CD4-positive, alpha-beta T cell treated with Interleukin-15 for 4 hours (primary cell): ENCODE measurements at places on chromosomes 3 and 15.

GRCh38 chr3:58052373-58053273 lies 44.4 kb downstream of the FLNB start:
- DNase-seq: peak; percentile 12

GRCh38 chr3:179825527-179826246 lies 172.8 kb downstream of the USP13 start:
- no peak for DNase-seq

DNA sequence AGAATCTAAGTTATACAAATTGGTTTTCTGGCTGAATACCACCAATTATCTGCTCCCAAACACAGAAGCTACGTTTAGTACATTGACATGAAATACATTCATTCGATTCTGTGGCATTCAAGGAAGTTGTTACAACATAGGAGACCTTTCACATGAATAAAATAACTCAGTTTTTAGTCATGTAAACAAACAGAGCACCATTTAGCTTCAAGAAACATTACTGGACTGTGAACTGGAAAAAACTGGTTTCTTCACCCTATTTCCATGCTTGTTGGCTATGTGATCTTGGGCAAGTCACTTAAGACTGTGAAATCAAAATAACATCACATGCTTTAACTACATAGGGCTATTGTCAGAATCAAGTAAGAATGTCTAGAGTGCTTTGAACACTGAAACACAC lies 46.2 kb downstream of the NRG4 start:
- no peak for DNase-seq

DNA sequence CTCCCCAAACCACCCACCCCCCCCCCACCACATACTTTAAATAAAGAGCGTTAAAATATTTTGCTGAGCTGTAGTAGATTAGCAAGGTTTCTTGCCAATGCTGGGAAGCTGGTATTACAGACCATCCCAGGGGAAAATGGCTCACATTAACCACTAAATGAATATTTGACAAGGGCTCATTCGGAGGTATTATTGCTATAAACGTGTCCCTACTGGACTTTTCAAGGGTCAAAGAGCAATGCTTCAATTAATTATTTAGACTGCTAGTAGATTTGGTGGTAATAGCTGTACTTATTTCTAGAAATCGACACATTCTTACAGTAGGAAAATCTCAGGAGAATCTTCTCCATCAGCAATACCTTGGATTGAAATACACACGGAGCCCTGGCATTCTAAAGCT lies 5.2 kb downstream of the SOX2 start:
- DNase-seq: no peak

- DNase-seq: no peak
Measured at GRCh38 chr3:13325892-13326443, 94.2 kb downstream of the NUP210 start.

DNA sequence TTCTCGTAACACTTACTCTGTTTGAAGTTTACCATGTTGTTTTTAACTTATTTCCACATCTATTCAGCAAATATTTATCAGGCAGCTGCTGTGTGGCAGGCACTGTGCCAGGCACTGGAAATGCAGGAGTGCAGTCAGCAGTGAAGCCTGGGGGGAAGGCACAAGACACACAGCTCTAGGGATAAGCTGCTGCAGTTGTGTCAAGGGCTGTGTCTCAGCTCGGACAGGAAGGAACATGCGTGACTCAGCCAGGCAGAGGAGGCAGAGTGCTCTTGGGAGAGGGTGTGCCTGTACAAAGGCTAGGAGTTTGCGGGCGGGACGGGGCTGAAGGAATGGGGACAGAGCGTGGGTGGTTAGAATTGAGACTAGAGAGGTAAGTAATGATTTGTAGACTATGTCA lies 24.7 kb downstream of the LYSMD4 start:
- no peak for DNase-seq

GRCh38 chr15:87557881-87558280 lies 698.7 kb downstream of the NTRK3 start:
- DNase-seq: no peak

DNA sequence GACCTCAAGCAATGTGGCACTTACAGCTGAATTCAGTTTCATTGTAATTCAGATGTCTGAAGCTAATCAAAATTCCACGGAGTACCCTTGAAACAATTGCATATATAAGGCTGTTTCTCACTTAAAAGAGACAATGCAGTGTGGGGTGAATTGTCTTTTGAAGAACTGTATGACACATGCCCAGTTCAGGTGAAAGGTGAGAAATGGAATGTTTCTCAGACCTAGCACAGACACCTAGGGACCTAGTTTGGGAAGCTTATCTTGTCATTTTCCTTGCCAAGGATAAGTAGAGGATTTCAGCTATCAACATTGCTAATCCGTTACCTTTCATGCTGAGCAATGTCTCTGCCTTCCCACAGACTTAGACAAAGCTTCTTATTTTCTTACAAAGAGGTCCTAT lies 36.3 kb downstream of the MBNL1 start:
- DNase-seq: no peak

- DNase-seq: no peak
Measured at GRCh38 chr3:73805435-73805834, 180.7 kb upstream of the PDZRN3 start.

GRCh38 chr15:30962079-30962478 lies 29.3 kb downstream of the MTMR10 start:
- DNase-seq: no peak

DNA sequence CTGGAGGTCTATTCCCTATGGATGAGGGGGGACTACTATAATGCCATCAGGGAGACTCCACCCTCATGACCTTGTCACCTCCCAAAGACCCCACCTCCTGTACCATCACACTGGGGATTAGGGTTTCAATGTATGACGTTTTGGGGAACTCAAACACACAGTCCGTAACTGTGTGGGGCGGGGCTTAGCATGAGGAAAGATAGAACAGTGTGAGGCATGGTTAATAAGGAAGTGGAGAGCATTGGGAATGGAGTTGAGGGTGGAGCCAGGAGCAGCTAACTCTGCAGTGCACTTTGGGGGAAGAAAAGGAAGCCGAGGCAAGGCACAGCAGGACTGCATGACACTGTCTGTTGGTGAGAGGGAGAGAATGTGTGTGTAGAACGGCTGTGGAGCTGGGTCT lies 90.9 kb upstream of the AGBL1 start:
- no peak for DNase-seq

DNA sequence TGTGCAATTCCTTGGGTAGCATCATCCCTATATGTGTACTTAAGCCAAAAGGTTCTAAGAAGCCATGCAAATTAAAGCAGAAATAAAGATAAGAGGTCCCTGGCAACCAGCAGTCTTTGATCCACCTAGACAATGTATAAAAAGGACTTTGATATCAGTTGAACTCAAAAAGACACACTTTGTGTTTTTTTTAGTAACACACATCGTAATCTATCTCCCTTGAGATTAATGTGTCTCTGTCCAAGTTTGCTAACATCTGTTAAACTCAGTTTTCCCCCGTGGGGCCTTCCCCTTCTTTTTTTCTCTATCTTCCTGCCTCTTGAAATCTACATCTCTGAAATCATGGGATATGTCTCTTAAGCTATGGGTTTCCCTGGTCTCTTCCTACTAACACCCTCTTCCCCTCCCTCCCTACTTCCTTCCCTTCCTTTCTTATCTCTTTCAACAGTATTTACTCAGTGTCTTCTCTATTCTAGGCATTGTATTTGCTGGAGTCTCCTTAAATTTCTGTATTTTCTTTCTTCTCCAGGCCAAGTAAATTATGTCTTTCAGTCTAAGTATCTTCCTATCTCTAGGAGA lies 27.7 kb downstream of the ALDH1A2 start:
- no peak for DNase-seq

- no peak for DNase-seq
Measured at GRCh38 chr3:53027254-53027844, 18.5 kb downstream of the SFMBT1 start.

DNA sequence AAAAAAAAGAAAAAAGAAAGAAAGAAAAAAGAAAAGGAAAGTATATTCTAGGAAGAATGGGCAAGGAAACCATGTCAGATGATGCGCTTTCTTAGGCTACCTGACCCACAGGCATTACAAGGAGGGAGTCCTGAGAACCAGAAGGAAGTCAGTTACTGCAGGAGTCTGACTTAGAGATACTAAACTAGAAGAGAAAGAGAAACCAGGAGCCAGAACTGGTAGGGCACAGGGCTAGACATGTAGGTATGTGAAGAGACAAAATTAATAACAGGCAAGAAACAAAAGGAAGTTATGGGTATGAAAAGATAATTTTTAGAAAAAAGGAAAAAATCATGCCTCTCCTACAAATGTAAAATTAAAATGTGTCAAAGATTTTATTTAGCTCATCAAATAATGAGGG lies 63.3 kb upstream of the LRRN1 start:
- no peak for DNase-seq

DNA sequence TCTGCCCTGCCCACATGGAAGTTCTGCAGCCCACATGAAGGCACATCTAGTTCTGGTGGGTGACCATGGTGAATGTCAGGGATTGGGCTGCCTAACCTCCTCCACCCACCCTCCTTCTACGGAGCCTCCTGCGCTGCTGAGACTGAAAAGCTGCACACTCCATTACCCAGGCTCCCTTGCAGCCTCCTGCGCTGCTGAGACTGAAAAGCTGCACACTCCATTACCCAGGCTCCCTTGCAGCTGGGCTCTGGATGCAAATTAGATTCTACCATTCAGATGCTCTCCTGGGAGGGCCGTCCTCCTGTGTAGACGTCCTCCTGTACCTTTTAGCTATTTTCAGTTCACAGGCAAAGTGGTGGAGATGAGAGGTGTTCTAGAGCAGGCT lies 32.1 kb downstream of the POMGNT2 start:
- no peak for DNase-seq

- peak; percentile 57 for DNase-seq
Measured at GRCh38 chr3:33372218-33373081, 67.8 kb downstream of the UBP1 start.

DNA sequence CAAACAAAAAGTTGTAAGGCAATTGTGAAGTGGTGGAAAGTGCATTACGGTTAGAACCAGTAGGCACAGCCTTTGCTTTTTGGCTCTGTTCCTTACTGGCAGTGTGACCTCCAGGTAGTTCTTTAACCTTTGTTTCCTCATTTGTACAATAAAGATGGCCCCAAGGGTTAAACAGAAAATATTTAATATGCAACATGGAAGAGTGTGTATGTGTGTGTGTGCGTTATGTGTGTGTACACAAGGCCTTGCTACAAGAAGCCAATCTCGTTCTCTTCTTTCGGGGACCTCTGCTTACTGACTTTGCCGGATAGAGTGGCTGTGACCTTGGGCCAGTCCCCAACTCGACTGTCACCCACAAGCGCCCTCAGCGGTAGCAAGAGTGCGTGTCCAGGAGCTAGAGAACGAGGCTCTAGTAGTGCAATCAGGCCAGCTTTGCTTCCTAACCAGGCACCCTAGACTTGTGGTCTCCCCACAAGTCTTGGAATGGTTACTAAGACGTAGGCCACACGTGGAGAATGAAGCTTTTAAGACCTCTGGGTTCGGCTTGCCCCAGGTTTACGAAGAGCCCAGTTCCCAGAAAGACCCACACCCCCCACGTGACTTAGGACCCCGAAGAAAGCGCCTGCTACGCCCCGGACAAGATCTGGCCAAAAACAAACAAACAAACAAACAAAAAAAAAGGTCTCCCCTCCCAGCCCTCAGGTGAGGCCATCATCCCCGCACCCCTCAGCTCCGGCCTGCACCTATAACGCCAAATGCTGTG lies 593 bp downstream of the CIAO2A start:
- DNase-seq: peak; percentile 3

- DNase-seq: no peak
Measured at GRCh38 chr3:150582620-150583019, 20.5 kb upstream of the SELENOT start.

DNA sequence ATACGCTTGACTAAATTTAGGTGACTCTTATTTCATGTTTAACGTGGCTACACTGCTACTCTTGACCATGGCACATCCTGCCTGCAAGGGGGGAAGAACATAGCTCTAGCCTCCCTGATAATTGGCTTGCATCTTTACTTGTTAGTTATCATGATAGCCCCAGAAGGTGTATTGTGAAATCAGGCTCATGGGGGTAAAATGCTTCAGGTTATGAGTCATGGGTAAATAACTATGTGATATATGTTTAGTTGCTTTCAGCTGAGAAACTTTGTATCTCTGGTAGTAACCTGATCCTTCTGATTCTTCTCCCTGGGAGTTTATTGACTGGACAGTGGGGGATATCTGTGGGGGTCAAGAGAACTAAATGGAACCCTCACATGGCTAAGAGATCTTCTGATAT lies 660.8 kb upstream of the UBE2E2 start:
- no peak for DNase-seq

- DNase-seq: no peak
Measured at GRCh38 chr15:95368191-95368590, 962.3 kb upstream of the NR2F2 start.

DNA sequence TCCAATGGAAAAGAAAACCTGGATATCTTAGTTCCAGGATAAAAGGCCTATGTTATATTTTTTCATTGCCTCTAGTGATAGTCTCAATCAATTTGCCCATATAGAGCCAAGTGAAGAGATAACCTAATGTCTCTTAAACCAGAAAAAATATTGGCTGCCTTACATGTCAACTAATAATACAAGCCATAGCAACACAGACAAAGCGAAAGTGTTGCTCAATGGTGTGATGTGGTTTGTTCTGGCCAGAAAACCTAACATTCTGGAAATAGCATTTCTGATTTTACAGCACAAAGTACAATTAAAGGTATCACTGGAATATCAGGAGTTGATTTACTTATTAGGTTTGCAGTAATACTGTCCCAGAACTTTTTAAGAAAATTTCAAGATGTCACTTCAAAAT lies 101.5 kb downstream of the ATP8B4 start:
- no peak for DNase-seq

- peak; percentile 55 for DNase-seq
Measured at GRCh38 chr3:105866656-105867653, 1.9 kb downstream of the CBLB start.

DNA sequence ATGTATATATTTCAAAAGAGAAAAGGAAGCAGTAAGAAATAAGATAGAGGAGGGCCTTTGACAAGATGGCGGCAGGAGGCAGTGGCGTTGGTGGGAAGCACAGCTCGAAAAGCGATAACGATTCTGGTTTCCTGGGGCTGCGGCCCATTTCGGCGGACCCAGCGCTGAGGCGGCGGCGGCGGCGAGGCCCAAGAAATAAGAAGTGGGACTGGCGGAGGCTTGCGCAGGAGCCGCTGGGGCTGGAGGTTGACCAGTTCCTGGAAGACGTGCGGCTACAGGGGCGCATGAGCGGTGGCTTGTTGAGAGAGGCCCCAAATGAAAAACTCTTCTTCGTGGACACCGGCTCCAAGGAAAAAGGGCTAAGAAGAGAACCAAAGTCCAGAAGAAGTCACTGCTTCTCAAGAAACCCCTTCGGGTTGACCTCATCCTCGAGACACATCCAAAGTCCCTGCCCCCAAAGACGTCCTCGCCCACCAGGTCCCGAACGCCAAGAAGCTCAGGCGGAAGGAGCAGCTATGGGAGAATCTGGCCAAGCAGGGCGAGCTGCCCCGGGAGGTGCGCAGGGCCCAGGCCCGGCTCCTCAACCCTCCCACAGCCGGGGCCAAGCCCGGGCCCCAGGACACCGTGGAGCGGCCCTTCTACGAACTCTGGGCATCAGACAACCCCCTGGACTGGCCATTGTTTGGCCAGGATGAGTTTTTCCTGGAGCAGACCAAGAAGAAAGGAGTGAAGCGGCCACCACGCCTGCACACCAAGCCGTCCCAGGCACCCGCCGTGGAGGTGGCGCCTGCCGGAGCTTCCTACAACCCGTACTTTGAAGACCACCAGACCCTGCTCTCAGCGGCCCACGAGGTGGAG lies 624.3 kb downstream of the MCTP2 start:
- no peak for DNase-seq

GRCh38 chr3:51943451-51944391 lies 1.6 kb downstream of the PARP3 start:
- DNase-seq: no peak
